Omental fat pad (tissue), 4 donors: ENCODE measurements at places on chromosomes 5 and 9.

- no peak for DNase-seq
Observed at GRCh38 chr9:126879288-126879687, 18.8 kb downstream of the ZBTB34 start.

DNA sequence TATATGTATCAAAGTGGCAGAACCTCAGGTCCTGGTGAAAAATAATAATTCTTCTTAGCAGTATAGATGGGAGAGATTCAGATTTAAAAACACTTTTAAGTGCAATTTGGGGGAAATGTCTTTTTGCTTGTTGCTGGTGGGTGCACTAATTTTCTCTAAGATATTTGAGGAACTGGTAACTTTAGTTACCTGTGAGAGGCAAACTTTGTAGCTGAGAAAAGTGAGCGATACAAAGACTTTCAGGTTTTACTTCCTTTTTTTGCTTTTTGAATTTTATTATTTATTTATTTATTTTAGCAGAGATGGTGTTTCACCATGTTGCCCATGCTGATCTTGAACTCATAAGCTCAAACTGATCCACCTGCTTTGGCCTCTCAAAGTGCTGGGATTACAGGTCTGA, 303.1 kb upstream of the PTGER4 start:
- DNase-seq: no peak

DNA sequence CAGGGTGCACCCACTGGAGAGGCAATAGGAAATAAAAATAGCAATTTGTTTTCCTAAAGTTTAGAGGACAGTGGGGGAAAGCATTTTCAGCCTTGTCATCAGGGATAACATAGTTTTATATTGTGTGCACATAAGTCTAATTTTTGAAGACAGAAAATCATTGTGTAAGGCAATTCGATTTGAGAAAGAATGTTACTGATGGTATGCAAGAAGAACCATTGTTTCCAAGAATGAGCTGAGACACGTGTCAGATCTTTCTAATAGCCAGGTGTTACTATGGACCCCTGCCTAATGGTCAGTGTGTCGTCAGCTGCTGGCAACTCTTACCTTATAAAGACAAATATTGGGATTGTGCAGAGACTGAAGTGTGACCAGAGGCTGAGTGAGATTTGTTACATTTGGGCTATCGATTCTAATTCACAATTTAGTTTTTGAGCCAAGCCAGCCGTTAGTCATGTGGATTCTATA, 67.1 kb upstream of the PPP2R2B start:
- DNase-seq: no peak

GRCh38 chr5:39765366-39765765, 340.6 kb upstream of the DAB2 start:
- no peak for DNase-seq

- no peak for DNase-seq
Observed at GRCh38 chr9:101246691-101247090, 138.1 kb downstream of the BAAT start.

DNA sequence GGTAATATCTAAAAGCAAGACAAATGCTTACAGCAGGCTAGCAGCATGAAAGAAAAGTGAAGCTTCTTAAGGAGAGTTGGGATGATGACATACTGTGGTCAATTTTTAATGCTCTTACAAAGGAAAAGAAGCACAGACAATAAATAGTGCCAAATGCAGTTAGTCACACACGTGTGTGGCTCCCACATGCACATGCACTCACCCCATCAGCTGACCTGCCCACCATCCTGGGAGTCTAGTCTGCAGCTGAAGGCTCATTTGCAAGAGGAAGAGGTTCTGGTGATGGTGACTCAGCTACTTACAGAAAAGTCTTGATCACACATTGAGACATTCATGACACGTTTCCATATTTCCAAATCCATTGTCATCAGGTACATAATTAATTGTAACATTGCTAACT, 129.3 kb downstream of the MRPL36 start:
- DNase-seq: no peak

DNA sequence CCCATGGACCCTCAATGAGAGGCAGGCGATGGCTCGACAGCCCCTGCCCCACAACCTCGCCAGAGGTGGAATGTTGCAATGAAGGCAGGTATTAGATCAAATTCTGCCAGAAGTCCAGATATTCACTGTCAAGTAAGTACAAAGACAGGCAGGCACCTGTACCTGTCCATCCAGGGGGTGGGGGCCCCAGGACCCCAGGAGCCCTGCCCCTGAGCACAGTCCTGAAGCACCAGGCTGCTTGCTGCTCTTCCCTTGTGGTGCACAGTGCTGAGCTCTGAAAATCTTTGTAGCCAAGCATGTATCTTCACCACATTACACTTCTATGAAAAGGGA, 26.2 kb upstream of the HMCN2 start:
- DNase-seq: no peak

DNA sequence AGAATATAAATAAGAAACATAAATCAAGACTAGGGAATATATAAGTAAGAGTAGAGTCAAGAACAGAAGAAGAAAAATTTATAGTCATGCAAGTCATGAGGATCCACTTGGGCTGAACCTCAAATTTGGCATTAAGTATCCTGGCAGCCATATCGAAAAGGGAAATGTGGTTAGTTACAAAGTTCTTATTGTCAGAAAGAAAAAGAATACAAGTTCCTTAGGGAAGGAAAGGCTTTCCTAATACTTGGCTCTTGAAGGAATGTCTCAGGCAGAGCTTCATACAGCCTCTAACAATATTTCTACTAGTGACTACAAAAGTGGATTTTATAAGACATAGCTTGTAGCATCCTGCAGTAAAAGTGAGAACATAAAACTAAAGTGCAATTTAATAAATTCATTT, 45.4 kb downstream of the TMEM252 start:
- no peak for DNase-seq

DNA sequence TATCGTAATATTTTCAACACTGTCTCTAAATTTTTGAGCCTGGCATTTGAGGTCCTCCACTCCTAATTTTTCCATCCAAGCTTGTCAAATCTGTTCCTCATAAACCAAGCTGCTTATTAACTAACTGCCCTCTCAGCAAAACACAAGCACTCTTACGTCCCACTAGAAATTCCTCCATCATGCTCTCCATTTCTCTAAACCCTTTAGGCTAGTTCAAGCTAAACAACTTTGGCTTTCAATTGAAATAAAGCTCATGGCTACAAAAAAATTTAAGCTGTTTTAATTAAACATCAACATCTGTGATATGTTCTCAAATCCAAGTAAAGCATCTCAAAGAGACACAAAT, 45.7 kb downstream of the RNF145 start:
- no peak for DNase-seq

DNA sequence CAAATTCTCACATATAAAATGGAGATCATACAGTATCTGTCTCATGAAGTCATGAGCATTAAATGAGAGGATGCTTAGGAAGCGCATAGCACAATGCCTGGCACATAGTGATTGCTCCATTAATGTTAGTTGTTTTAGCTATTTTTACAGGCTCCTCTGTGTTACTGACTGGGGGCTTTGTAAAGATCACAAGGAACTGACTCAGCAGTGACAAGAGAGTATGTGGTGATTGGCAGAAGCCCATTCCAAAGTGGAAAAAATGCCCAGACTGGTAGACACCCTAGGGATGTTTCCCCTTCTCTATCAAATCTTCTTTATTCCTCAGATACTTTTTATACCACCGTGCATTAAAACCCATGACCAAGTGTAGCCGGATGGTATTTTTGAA, 33.5 kb downstream of the ABLIM3 start:
- DNase-seq: no peak

DNA sequence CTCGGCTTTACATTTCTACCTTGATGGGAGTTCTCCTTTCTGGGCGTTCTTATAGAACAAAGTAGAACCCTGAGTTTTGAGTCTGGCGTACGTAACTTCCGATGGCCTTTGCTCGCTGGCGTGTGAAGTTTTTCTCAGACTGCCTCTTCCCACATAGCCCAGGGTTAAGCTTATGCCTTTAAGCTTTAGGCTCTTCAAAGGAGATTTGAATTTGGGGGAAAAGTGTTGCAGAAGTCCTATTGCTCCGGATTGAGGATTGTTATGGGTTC, 13.7 kb upstream of the FBP2 start:
- DNase-seq: no peak

DNA sequence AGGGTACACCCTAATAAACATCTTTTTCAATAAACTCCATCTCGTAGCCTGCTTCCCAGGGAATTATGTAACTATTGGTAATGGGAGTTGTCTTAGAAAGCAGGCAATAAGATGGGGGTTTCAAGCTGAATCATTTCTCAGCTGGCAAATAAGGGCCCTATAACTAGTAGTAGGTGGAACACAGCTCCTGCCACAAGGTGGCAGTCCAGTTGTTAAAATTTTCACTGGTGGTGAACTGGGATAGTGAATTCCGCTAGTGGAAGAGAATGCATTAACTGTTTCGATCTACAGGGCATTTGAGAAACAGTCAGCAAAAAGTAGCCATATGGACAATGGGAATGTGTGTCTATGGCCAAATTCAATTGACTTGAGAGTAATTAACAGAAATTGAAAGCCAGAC, 27.7 kb downstream of the PCDHB15 start:
- no peak for DNase-seq

- no peak for DNase-seq
Observed at GRCh38 chr5:109253262-109253661, 156.5 kb downstream of the PJA2 start.

DNA sequence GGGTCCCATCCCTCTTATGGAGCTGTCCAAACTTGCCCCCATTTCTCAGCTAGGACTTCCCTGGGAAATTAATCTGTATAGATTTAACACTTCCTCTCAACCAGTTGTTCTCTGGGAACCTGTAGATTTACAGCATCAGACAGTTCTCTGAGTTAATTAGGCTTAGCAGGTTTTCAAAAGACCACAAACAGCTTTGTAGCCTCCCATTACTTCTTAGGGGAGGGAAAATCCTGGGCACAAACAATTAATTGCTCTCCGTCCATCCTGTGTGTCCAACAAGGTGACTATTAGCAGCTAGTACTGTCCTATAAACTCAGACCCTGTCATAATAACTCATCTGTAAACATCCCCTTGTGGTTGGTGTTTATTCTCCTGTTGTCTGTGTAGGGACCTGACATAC, 197.9 kb downstream of the GOLPH3 start:
- no peak for DNase-seq

DNA sequence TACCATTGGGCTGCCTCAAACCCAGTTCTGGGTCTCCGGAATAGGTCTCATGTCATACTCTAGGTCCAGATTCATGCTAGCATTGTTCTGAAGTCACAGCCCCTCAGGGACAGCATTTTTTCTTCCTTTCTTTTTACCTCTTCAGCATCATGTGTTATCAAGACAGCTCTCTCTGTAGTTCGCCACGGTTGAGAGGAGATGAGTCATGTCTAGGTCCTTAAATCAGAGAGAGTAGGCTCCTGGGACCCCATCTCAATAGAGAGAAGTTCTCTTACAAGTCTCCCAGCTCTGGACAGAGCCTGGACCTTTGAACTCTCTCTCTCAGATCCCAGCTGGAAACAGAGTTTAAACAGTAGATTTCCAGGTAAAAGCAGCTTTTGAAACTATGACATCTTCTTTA, 332.4 kb upstream of the CD180 start:
- DNase-seq: no peak

GRCh38 chr9:125932746-125933455, 185.7 kb downstream of the PBX3 start:
- DNase-seq: no peak

DNA sequence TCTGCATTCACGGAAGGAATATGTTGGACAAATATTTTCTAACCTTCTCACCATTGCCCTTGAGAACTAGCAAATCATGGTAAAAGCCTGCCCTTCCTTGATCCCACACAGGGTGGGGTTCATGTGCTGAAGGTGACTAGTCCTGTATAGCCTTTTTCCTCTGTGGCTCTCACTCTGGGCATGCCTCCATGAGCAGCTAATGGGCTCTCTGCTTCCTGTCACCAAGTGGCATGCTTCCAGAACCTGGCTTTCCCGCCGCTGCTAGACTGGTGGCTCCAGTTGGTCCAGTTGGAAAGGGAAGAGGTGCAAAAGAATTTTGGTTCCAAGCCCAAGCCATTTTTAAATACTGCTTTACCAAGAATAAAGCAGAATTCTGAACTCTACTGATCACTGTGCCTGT, 35.5 kb downstream of the FBXO10 start:
- no peak for DNase-seq

GRCh38 chr9:69222970-69223369, 48.9 kb downstream of the TJP2 start:
- no peak for DNase-seq

DNA sequence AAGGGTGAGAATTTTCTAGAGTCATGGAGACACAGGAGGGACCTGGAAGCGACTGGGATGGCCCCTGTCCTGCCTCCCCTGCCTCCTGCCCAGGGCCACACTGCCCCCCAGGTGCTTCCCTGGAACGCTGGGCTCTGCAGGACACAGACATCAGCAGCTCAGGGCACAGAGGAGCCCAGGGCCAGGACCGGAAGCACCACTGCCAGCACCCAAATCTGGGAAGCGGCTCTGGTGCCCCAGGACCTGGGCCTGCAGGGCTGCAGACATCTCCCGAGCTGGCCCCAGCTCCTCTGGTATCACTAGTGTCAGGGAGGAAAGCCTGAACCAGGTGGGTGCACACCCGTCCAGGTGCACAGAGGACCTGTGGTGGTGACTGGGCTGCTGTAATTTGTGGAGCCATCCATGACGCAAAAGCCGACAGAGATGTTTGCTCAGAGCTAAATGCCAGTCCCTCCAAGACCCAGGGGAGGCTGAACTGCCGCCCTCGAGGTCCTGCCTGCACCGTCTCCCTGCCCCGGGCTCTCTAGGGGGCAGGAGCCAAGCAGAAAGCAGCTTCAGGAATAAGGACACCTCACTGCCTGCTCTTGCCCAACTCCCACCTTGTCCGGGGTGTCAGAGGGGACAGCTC, 46.0 kb upstream of the SIMC1 start:
- DNase-seq: no peak

DNA sequence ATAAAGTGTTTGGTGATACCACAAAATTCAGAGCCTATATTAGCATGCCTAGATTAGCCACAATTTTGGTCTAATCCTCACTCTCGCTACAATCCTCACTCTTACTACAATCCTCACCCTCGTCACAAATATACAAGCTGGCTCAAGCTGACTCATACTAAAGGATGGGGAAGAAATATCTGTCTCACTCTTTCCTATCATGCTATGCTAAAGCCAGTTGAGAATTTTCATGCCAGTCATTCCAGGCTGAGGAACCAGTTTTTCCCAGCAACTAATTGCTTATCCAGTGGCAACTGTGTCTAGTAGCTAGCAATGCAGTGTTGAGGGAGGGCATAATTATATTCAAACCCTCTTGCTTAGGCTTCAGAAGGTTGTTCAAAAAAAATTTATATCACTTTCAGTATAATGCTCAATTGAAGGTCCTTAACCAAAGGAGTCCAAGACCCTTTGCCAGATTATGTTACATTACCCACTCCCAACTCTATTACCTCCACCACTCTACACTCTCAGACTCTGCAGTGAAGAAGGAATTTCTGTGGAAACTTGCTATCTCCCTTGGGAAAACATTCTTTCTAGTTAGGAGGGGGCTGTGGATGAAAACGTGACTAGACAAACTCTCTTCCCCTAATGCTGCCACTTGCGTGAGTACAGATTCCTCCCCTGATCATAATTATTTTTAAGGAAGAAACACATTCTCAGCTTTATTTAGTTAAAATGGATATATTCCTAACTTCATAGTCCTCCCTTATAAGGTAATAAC, 810.3 kb upstream of the ACO1 start:
- no peak for DNase-seq
